AG10803 (cell line): ENCODE measurements at places on chromosomes 1 and 21.

- DNase-seq, result peak; percentile 48
Observed at GRCh38 chr1:180533266-180533987, 25.3 kb upstream of the OVAAL start.

DNA sequence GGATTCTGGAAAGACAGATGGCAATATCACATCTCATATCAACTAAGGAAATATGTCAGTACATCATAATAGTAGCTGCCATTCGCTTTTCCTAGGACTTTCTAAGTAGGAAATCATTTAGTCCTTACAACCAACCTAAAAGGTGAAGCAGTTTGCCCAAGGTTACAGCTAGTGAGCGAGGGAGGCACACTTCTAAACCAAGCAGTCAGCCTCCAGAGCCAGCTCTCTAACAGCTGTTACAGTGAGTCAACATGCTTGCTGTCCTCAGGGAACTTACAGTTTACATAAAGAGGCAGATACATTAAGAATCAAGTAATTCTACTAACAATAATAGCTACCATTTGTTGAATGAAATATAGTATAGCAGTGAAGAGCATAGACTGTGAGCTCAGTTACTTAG lies 57.1 kb downstream of the GIPC2 start:
- DNase-seq, result no peak

- no peak for DNase-seq
Observed at GRCh38 chr1:63423649-63424048, 56.2 kb downstream of the ALG6 start.

- DNase-seq, result no peak
Observed at GRCh38 chr1:219302697-219303096, 129.0 kb downstream of the LYPLAL1 start.

- DNase-seq, result no peak
Observed at GRCh38 chr1:153432874-153433681, 16.8 kb downstream of the S100A7A start.

GRCh38 chr1:48396208-48396607 lies 75.8 kb downstream of the SPATA6 start:
- DNase-seq, result no peak

DNA sequence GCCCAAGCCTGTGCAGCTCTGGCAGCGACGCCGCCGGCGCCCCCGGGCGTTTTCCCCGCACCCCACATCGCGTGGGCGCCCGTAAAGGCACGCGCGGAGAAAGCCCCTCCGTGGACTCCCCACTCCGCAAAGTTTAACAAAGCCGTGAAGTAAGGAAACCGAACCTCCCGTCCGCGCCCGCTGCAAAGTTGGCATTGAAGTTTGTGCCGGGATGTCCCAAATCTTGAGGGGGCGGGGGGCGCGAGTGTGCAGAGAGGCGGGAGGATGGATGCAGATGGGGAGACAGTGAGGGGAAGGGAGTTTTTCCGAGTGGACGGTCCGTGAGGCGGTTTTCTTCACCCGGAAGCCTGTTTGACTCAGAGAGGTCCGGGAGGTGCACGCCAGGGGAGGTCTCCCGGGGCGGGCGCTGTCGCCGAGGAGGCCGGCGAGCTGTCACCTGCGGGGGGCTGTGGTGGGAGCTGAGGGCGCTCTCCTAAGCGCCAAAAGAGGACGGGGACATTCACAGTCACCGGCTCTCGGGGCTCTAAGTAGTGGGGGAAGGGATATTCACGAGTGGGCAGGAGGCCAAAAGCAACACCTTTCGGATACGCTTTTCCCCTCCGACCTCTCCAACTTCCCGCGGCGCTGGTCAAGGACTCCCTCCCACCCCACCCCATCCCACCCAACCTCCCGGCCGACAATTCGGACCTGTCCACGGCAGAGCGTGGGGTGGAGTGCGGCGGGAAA lies 1.3 kb downstream of the WLS start:
- DNase-seq, result no peak

DNA sequence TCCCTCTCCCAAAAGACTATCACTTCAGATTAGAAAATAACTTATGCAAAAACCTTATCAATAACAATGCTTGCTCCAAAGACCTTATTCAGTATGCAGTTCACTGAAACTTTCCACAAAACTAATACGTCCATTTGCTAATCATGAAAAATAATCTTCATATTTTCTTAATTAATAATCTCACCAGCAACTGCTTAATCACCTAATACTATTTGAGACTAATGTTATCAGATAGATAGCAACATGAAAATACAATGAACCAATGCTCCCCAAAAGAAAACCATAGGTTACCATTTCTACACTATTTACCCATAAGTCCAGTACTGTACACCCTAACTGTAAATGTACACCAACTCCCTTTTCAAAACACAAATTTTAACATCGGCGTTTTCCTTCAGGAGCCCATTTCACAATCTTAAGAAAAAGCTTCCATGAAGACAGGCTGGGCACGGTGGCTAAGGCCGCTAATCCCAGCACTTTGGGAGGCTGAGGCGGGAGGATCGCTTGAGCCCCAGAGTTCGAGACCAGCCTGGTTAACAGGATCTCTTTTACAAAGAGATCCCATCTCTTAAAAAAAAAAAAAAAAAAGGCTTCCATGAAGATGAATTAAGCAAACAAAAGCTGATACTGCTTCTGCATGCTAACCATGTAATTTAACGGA lies 1.7 kb downstream of the GNB1 start:
- peak; percentile 16 for DNase-seq
